GOT3 (cell line): ENCODE measurements at places on chromosomes 12 and 14.

DNA sequence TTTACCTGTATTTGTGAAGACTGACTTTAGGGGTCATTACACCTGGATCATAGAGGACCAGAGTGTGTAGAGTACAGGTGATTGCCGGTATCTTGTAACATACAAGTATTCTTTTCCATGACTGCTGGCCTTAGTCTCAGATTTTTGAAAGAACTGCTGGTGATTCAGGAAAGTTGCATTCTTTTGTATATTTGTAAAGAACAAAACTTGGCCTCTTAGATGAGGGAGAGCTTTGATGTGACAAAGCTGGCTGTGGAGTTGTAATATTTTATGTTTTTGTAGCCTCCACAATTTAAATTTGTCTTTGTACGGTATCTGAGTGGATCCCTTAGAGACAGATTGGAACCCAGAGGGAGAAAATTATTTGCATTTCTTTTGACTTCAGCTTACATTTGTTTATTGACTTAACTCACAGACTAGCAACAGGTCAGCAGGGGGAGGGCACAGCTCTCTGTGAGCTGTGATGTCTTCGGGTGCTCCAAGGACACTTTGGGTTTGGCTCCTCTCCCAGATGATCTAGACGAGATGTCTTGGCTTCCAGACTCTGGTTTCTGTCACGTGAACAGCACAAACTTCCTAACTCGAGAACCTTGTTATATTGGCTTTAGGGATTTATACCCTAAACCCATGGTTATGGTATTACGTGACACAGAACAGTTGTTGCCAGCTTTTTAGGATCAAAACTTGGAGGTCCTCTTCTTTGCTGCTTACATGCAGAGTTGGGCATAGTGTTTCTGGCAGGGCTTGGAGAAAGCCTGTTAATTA lies 65.9 kb downstream of the DAAM1 start:
- DNase-seq: no peak

DNA sequence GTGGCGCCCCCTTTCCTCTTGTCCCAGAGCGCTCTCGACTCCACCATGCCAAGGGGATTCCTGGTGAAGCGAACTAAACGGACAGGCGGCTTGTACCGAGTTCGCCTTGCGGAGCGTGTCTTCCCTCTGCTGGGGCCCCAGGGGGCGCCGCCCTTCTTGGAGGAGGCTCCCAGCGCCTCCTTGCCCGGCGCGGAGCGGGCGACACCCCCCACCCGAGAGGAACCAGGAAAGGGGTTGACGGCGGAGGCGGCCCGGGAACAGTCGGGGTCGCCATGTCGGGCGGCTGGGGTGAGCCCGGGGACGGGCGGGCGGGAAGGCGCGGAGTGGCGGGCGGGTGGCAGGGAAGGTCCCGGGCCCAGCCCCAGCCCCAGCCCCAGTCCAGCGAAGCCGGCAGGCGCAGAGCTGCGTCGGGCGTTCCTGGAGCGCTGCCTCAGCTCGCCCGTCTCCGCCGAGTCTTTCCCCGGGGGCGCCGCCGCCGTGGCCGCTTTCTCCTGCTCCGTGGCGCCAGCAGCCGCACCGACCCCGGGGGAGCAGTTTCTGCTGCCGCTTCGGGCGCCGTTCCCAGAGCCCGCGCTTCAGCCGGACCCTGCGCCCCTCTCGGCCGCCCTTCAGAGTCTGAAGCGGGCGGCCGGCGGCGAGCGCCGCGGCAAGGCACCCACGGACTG lies 376 bp downstream of the INSM2 start:
- DNase-seq: no peak

DNA sequence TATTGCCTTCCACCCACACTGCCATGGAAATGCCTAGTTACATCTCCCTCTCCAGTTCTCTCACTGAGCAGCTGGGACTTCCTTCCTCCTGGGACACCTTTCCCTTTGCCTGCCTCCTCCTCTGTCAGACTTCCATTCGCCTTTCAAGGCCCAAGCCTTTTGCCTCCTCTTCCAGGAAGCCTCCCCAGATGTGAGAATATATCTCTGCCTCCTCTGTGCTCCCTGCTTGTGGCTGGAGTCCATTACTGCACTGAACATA lies 3.1 kb downstream of the IFI27L2 start:
- no peak for DNase-seq

GRCh38 chr14:81516986-81517797 lies 16.5 kb downstream of the SEL1L start:
- DNase-seq: no peak

DNA sequence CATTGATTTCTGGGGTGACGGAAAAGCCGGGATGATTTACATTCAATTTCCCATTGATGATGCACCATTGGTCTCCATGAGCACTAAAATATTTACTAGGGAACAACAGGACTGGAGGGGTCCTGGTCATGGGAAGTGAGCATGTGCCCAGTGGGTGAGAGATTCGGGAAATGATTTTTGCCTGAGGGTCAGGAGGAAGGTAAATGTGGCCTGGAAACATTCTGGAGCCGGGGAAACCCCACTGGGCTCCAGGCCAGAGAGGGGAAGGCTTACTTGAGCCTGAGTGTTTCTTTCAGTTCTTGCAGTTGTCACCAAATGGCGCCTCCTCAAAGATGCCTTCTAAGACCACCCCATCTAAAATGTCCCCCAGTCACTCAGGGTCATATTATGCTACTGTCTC lies 532.3 kb upstream of the TBX3 start:
- DNase-seq: no peak

- no peak for DNase-seq
Measured at GRCh38 chr14:99737956-99738667, 54.0 kb downstream of the CYP46A1 start.

DNA sequence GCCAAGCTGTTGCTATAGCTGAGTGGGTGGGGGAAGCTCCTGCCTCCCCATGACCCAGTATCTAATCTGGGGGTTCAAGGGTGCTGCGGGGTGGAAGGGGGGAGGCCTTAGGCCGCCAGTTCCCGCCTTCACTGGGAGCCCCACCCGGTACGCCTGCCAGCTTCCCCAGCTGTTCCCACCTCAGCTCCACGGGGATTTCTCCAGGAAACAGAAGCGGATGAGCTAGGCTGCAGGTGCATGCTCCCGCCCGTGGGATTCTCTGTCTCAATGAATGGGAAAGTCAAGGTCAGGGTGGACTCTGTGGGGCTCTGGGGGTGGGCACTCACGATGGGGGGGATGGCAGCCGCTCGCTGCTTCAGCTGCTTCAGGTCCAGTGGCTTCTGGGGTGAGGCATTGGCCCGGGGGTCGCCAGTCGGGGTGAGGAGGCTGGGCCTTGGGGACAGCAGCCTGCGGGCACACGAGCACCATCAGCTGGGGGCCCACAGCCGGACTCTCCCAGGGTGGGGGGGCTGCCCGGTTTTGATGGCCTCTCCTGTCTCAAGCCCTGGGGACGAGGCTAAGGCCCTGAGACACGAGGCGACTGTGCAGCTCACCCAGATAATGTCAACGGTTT lies 68.6 kb downstream of the RFLNA start:
- DNase-seq: no peak

DNA sequence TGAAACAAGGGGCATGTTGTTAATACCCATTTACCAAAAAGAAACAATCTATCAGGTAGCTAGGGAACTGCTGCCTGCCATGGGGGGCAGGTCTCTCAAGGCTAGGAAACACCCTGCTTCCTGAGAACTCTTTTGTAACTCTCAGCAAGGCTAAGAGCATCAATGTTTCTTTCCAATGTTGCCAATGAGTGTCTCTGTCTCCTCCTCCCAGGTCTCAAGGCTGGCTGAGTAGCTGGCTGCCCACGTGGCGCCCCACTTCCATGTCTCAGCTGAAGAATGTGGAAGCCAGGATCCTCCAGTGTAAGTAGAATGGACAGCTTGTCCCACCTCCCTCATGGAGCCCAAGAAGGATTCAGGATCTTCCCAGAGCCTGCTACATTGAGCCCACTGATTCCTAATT lies 3.4 kb downstream of the ABHD4 start:
- DNase-seq: no peak

- no peak for DNase-seq
Measured at GRCh38 chr14:81805785-81806184, 272.1 kb upstream of the SEL1L start.

GRCh38 chr12:128594521-128594920 lies 229.2 kb downstream of the SLC15A4 start:
- no peak for DNase-seq

GRCh38 chr12:121784460-121784859 lies 9.0 kb downstream of the RHOF start:
- DNase-seq: no peak

GRCh38 chr14:76088771-76089571 lies 62.8 kb upstream of the GPATCH2L start:
- no peak for DNase-seq

- no peak for DNase-seq
Measured at GRCh38 chr14:101255765-101256125, 305.6 kb upstream of the DIO3 start.
